Endodermal cell (in vitro differentiated cells): ENCODE measurements at places on chromosomes 3 and 15. TPM values are rescaled to one million over a fixed set of nuclear protein-coding genes. Genes with fewer than 3 reads are reported as not detected.

KBTBD13 gene
- not detected in 3 replicates for total RNA-seq

GRCh38 chr15:85607842-85608241 lies 186.9 kb downstream of the KLHL25 start:
- no peak for DNase-seq

DNA sequence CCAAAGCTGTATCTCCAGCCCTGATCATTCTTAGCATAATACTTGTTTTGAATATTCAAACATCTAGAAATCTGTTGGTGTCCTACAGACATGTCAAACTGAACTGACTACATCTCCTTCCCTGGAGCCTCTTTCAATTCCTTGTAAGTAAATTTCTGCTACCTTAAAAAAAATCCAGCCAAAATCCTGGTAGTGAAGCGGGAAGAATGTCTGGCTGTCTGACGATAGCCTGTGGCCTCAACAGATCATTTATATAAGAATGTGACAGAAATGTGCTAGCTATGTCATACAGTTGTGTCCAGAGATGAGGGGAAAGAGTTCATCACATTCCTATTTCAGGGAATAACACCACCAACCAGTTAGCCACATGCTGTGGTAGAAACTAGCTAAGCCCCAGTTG lies 18.6 kb upstream of the TM6SF1 start:
- no peak for DNase-seq

MORC1 gene
- not detected in 3 replicates for total RNA-seq

GPR149 gene
- not detected in 3 replicates for total RNA-seq

MYZAP gene
- 0.22 to 0.54 TPM in 2 of 3 replicates, not detected in the other for total RNA-seq

DNA sequence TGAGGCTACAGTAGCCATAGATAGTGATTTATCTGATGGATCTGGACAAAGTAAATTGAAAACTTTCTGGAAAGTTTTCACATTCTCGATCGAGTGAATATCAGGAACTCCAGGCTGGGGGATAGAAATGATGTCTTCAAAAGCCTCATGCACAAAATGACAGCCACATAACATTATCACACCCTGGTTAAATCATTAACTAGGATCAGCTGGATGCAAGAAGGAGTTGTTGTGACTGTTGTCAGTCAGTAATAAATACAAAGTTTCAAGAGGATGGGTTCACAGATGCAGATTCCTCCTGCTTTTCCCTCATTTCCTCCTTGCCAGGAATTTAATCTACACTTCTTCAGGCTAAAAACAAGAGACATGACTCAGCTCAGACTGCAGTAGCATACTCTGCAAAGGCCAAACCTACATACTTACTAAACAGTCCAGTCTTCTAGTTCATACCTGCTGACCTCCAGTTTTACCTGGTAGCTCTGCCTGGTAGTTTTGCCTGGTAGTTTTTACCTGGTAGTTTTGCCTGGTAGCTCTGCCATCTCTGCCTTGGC lies 40.9 kb downstream of the C2CD4A start:
- DNase-seq = no peak

DNA sequence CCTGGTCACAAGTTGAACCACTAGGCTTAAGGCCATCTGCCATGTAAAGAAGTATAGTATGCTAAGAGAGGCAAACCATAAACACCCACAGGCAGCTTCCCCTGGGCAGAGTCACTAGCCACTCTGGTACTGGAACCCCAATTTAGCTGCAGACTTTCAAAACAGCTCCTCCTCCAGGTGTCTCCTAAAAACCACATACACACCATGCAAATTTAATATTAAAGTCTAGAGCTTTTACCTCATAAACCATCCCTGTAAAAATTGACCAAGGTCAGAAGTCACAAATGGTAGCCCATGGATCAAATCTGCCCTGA lies 99.1 kb upstream of the STT3B start:
- DNase-seq = no peak

GRCh38 chr3:71104556-71104955 lies 479.0 kb downstream of the FOXP1 start:
- DNase-seq = no peak

DNA sequence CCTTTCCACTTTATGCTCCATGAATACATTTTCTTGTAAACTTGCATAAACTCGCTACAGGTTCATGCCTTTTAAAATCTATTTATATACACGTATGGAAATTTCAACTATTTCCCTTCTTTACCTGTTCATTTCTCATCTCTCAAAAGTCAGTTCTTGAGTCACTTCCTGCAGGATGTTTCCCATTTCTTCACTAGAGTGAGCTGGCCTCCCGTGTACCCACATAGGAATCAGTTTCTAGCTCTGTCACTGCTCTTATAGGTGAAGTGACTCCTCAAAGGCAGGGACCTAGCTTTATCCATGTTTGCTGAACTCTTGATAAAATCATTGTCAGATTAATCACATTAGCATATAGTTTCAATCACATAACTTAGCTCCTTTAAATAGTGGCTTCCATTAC lies 259.7 kb downstream of the EPHA3 start:
- DNase-seq = no peak

GOLGA8G gene
- not detected in 2 replicates for total RNA-seq

PRRT3 gene
- 4.8 to 12.1 TPM (median 11.3 TPM) in 3 replicates for total RNA-seq

ANKRD34C gene
- not detected in 2 replicates for total RNA-seq

DNA sequence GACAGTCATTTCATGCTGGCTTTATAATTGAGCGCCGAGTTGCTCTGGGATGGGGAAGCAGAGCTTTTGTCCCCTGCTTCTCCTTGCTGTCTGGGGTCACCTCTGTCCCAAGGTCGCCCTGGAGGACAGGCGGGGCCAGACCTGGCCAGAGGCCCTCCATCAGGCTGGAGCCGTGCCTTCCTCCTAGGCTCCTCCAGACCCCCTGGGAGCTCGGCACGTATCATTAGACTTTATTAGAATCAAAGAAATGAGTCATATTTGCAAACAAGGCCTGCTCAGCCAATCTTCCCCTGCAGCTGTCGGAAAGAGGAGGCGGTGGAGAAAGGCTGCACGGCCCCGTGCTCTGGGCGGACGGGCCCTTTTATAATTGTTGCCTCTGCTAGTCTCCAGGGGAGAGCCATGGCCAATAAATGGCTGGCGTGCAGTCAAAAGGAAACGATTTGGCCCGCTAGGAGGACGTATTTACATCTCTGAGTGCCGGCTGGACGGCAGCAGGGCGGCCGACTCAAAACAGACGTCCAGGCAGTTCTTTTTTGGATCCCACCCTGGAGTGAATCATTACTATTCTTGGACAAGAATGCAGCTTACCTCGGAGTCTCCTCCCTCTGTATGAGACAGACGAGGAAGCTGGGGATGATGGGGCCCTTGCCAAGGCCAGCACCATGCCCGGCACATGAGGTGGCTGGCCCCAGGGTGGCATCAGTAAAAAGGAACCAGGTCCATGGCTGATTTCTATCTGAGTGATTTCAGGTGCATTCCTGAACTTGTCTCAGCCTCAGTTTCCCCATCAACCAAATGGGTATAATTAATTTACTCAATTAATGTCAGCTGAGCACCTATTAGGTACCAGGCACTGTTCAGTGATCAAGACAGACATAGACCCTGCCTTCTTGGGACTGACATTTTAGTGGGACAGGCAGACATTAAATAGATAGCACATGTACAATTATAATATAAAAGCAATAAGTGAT lies 50.6 kb downstream of the SLC6A6 start:
- DNase-seq = no peak

DNA sequence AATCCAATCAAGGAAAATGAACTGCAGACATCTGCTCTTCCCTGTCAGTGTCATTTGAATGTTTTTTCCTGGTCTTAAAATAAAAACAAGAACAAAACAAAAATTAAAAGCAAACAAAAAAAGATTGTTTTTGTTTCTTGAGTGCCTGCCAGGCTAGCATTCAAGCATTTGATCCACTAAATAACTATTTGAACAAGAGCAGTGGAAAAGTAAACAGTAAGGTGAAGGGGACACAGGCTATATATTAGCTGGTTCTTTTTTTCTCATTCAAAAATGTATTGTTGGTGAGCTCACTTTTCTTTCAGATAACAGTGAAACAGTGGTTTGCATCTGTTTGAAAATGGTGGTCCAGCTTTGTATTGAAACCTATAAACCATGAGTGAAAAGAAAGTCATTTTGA lies 586.9 kb upstream of the SGO1 start:
- no peak for DNase-seq

ZMYND10 gene
- total RNA-seq = 0.43 and 1.4 TPM in 2 replicates

NR2F2 gene
- 0.89 to 3.3 TPM (median 1.6 TPM) in 3 replicates for total RNA-seq

DNA sequence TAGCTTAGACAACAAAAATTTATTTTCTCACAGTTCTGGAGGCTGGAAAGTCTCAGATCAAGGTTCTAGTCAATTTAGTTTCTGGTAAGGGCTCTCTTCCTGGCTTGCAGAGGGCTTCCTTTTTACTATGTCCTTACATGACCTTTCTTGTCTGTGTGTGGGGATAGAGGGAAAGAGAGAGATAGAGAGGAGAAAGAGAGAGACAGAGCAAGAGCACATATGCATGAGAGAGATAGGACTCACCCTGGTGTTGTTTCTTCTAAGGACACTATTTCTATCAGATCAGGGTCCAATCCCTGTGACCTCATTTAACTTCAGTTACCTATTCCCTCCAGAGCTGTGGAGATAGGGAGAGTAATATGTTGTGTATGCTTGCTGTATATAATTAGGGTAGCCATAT lies 44.9 kb upstream of the TEX9 start:
- no peak for DNase-seq

P2RY14 gene
- total RNA-seq = not detected in 3 replicates

DNA sequence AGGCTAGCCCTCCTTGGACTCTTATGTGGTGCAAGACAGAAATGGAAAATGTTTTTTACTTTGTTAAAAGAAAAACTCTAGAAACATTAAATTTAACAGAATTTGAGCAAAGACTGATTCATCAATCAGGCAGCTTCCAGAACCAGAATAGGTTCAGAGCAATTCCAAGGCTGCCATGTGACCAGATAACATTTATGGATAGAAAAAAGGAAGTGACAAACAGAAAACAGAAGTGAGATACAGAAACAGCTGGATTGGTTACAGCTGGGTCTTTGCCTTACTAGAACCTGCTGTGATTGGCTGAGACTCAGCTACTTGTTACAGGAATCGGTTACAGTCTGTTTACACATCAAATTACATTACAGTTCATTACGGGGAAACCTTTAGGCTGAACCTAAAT lies 22.5 kb upstream of the OTOL1 start:
- no peak for DNase-seq

ANO10 gene
- 81.6 and 83.8 TPM in 2 replicates for total RNA-seq

DNA sequence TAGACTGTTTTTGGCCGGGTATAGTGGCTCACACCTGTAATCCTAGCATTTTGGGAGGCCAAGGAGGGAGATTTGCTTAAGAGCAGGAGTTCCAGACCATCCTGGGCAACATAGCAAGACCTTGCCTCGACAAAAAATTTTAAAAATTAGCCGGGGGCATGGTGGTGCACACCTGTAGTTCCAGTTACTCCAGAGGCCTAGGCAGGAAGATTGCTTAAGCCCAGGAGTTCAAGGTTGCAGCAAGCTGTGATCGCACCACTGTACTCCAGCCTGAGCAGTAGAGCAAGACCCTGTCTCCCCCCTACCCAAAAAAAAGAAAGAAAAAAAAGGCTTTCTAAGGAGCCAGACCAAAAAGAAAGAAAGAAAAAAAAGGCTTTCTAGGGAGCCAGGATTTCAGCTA lies 36.7 kb downstream of the TMOD3 start:
- DNase-seq = no peak

DNA sequence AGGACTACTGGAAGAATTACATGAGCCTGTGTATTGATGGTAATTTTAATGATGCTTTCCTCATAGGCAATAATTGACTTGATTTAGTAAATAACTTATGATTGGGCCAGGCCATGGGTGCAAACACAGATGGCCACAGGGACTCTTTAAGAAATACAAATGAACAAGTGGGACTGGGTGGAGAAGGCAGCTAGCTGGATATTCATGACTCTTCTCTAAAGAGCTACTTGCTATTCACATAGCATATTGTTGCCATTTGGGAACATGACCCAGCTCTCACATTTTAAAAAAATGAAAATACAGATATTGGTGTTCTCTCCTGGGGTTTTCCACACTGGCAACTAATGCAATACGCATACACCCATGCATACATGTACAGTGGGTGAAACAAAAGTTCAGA lies 178.3 kb downstream of the PTPRG start:
- DNase-seq = no peak

IMPG2 gene
- total RNA-seq = 0.07 to 0.21 TPM (median 0.18 TPM) in 3 replicates

DNA sequence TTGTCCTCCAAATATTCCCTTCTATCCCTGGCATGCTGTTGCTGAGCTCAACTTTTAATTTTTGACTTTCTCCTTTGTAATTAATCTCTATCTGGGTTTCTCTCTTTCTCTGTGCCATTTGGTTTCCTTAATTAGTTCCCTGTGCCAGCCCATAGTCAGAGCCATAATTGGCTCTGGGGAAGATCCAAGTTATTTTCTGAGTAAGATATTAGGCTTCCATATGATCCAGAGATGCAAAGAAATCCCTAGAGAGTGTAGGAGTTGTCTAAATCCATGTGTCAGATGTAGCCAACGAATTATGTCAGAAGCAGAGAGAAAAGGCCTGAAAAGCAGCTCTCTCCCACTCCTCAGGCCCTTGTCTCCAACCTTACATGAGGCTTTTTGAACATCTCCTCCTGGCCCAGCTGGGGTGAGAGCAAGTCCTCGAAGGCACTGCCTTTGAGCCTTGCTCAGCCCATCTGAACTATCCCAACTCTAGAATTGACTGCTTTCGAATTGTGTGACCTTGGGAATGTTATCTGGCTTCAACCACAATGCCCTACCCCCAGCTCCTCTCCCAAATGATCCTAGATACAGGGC lies 46.4 kb downstream of the MOBP start:
- DNase-seq = no peak

DNA sequence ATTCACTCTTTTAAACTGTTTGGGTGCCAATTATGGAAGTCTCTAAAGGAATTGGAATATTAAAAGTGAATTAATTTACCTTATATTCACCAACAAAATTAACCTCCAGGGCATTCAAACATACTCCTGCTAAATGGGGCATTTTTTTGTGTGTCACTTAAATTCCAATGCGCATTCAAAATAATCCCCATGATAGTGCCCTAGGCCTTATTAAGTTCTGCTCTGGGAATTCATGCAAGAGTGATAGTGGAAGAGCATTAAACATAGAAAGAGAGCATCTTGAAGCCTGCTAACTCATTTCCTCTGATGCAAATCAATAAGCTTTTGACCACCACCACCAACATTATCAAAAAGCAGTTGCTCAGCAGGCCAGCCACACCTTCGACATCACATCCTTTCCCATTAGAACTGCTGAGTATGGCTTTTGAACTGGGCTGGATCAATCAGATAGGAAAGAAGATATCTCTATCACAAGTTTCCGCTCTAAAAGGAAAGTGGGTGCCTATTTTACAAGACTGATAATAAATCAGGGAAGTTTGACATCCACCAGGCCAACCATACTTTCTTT lies 156.7 kb downstream of the TMCO5A start:
- DNase-seq = no peak

DNA sequence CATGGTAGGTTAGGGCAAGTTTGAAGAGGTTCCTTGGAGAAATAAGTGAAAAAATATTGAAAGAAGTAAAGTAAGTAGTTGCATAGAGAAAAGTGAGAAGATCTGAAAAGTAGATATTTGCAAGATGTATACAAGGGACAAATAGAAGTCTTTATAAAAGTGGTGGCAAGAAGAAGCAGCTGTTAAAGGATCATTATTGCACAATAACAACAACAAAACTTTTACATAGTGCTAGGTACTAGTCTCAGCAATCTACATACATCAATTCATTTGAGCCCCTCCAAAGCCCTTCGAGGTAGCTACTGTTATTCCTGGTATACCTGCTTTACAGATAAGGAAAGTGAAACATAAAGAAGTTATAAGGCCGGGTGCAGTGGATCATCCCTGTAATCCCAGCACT lies 239.6 kb downstream of the MEIS2 start:
- DNase-seq = no peak
